ENCODE measurements at places on chromosomes 4 and X.
A peak's percentile ranks its signal among the peaks of the same experiment; 100 is the strongest.

GRCh38 chr4:20272411-20272872, 20.7 kb downstream of the SLIT2 start:
- no peak for DNase-seq

DNA sequence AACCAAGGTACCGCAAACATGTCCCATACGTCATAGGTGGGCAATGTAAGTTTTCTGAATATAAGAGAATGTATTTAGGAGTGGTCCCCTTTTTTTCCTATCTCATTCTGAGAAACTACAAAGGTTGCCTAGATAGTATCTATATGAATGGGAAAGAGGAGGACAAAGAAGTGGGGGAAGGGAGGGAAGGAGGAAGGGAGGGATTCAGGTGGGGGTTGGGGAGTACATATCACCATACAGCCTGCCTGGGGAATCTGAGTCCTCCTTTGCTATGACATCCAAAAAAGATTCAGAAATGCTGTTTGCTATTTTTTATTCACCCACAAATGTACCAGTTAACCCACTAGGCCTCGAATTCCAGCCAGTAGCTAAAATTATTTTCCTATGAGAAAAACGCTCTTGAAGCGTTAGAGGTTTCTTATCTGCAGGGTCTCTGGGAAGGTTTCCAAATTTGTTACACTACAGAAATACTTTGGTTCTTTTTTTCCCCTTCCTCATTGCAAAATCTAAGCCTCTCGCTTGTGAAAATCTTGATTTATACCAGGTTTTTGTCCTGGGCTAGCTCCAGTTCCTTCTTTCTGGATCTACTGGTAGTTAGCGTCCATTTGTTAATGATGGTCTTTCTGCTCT, 212.9 kb downstream of the NSUN7 start:
- DNase-seq: no peak

DNA sequence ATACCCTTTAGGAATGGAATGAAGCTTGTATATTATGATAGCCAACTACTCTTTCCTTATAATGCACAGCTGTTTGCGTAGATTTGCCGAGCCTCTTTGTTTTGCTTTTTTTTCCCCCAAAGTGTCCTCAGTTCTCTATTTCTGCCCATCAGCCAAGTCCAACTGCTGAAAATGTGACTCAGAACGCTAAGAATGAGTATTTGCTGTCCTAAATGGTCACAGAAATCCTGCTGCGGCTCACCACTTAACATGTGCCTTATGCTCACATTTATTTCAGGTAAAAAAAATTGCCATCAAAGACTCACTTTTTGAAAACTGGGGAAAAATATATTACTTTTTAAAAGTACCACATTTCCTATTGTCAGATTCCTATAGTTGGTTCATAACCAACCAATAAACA, 36.9 kb downstream of the GABRA4 start:
- no peak for DNase-seq

DNA sequence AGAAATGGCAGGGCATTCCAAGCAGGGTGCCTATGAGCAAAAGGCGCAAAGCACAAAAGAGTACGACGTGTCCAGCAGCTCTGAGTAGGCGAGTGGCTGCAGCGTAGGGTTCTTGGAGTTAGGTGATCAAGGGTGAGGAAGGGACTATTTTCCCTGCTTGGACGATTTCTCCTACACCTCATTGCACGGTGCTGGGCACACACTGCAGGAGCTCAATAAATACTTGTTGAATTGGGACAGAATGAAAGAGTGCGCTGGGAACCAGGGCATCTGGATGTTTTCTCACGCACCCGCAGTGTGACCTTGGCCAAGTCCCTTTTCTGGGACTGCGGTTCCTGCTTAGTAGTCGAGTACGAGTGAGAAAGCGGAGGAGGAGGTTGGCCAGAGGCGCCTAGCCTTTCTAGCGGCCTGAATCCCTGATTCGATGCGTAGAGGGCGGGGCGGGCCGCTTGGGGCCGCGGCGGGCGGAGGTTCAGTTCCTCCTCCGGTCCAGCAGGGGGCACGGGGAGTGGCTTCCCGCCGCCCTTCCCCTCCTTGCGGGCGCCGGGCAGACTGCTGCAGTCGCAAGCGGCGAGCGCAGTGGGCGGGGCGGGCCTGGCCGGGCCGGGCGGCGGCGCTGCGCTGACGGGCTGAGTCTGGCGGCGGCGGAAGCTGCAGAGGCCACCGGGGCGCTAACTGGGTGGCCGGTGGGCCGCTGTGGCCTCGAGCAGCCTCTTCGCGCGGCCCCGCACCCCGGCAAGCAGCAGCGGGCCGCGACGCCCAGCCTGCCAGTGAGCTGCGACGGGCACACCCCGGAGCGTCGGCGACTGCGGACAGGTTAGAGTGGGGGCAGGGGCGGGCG, at the start of gene FAM199X:
Gene FAM199X (plus strand): TSS at position 560 of the 841 bp plus-strand sequence. CDS start 333 bp downstream, outside the sequence.
- peak; percentile 45 for DNase-seq

DNA sequence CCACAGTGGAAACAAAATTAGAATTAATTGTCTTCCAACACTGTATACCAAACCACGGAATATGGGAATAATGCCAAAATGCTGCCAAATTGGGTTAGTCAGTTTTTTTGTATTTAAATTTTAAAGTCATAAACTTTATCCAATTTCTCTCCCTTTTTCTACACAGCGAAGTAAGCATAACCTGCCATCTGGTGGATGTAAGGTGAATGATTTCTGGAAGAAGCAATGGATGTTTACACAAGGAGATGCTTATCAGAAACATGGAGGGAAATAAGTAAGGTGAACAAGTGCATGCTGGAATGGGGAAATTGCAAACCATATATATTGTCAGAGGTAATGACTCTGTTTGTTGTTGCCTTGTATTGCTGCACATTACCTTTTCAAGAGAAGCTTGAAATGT, 691.9 kb downstream of the TECRL start:
- DNase-seq: no peak

Data from 8988T (cell line).